Caco-2 (cell line): ENCODE measurements at places on chromosomes 2 and 18. TPM values are rescaled to one million over a fixed set of nuclear protein-coding genes. Genes with fewer than 3 reads are reported as not detected.

GRCh38 chr2:147718831-147719230, 126.0 kb upstream of the ACVR2A start:
- no peak for DNase-seq

GRCh38 chr18:35841283-35841682, 131.2 kb upstream of the RMP24 start:
- DNase-seq, result no peak

DNA sequence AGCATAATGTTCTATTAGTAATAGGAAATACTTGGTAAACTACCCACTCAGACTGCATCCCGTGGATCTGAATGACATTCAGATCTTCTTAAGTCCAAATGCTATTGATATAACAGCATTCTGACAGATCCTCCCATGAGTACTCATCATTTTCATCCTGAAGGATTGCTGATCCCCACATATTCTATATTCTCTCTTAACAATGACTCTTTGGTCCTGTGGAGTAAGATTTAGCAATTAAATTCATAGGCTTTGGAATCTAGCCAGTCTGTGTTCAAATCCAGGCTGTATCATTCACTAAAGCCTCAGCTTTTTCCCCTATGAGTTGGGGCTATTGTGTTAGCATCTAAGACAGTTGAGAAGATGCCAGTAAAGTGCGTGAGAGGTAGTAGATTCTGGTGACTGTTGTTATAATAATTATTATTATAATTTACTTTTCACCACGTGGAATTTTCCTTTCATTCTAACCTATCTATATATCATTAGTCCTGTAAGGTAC, 591.3 kb upstream of the SYT4 start:
- DNase-seq, result no peak

- DNase-seq, result no peak
Observed at GRCh38 chr18:13910501-13910900, 4.8 kb downstream of the MC2R start.

DNA sequence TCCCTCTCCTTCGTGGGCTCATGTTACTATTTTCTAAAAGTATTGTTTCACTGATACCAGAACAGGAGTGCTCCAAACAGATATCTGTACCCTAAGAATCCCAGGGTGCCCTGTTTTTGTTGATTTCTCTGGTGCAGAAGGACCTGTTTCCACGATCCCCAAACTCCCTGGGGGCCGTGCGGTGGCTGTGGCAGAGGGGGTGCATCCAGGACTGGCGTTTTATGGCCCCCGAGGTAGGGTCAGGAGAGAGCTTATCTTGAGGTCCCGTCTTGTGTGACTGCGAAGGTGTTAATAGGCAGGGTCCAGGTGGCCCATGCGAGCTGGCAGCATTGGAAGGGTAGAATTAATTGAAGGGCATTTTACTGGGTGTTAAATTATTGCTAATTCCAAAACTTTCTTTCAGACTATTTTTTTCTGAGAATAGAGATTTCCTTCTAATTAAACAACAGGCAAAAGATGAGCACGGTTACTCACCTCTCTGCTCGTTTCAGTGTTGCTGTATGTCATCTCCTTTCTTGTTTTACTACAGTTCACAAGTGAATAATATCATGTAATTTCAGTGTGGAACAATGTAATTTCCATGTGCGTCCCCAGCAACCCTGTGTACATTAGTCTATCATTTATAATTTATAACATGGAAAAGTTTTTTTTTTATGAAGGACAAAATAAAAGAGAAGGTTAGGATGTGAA, 8.2 kb downstream of the TWIST2 start:
- DNase-seq, result no peak

- DNase-seq, result no peak
Observed at GRCh38 chr18:23910032-23910431, 104.5 kb upstream of the TTC39C start.

Gene CIB4
- total RNA-seq, result not detected in 2 replicates

Gene BABAM2
- 50.7 and 57.3 TPM in 2 replicates for total RNA-seq

Gene STPG4
- 0.46 and 0.79 TPM in 2 replicates for total RNA-seq
